Iris pigment epithelial cell (primary cell): ENCODE measurements at places on chromosomes 2 and 18.

DNA sequence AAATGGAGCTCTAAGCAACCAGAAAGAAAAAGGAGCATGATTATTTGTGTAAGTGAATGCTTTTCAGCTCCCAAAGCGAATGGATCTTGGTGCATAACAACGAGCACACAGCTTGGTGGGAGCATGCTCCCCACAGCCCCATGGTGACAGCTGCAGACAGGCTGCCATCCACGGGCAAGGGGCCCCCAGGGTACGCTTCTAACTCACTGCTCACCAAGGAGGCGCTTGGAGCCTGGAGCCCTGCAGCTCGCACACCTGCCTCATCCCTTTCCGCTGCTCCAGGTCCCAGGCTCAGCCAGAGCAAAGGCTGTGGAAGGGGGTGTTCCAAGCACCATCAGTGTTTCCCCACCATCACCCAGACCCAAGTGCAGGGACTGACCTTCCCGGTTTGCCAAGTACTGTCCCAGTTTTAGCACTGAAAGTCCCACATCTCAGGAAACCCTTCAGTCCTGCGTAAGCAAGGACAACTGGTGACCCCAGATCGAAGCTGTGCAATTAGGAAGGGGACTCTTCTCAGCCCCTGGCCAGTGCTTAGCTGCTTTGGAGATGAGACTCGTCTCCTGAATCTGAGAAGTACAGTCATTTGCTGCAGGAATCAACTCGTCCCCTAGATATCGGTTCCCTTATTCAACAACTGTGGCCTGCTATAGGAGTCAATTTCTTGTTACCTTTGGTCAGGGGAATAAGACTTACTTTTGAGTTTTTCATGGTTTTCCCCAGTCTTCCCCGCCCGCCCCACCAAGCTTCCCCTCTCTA, 50.0 kb upstream of the ATG16L1 start:
- no peak for DNase-seq

- DNase-seq, result no peak
These were observed 155.5 kb downstream of the LDLRAD4 start for GRCh38 chr18:13374096-13374467.

- no peak for DNase-seq
These were observed 116.9 kb upstream of the HDAC4 start for GRCh38 chr2:239517686-239518085.

DNA sequence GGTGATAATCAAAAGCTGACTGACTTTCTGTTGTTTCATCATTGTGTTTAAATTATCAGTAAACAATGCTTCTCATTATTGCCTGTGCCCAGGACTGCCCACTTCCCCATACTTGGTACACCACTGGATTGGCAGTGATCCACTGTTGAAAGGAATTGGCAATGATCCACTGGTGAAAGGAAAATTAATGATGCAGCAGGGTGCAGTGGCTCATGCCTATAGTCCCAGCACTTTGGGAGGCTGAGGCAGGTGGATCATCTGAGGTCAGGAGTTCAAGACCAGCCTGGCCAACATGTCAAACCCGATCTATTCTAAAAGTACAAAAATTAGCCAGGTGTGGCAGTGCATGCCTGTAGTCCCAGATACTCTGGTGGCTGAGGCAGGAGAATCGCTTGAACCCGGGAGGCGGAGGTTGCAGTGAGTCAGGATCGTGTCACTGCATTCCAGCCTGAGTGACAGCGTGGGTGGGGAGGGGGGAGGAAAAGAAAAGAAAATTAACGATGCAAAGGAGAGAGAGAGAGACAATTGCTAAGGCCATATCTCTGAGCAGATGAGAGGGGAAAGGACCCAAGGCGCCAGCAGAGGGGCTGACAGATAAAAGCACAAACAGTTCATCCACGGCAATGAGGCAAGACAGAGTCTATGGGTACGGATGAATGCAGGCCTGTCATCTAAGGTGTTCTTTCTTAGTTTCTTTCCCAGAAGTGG, 10.2 kb upstream of the GTF2A1L start:
- no peak for DNase-seq

GRCh38 chr2:199814817-199815211, 36.2 kb downstream of the FTCDNL1 start:
- no peak for DNase-seq

DNA sequence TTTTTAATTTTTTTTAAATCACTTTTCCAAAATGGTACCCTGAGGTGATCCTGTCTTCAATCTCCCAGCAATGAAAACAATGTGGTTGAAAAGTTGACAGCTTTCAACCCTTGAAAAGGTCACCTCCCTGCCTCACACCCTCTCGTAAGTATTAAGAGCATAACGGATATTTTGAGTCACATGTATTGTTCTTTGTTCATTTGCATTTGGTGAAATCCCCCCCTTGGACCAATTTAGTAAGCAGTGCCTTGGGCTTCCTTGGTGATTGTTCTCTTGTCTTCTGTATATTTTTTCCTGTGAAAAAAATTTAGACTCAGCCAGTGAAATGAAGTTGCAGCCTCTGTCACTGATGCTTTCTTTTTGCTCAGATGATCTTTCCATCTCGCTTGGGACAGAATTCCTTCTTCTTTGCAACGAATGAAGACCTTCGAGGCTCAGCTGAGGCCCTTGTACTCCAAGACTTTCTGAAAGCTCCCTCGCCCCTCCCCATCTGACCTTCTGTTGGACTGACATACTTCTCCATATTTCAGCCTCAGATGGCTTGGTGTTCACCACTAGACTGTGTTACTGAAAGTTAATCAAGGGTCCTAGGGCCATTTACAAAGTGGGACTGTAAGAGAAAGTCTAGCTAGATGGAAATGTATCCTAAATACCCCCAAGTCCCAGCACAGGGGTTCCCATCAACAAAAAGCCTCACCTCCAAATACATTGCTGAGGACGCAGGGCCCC, 158.4 kb downstream of the BCL2 start:
- no peak for DNase-seq

DNA sequence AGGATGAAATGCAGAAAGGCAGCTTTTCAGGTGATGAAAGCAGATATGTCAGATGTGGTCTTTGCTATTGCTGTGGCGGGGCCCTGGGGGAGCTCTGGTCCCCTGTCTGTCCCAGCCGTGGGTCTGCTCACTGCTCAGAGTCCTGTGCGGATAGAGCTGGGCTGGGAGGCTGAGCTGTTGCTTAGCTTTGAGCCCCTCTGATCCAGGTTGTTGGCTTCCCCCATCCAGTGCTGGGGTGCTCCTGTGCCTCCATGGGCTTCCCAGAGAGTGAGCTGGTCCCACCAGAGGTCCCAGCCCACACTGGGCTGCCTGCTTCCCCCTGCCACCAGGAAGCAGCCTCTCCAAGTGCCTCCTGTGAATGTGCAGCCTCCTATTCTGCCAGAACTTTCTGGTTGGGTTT, 55.4 kb downstream of the SH3RF3 start:
- DNase-seq, result no peak

DNA sequence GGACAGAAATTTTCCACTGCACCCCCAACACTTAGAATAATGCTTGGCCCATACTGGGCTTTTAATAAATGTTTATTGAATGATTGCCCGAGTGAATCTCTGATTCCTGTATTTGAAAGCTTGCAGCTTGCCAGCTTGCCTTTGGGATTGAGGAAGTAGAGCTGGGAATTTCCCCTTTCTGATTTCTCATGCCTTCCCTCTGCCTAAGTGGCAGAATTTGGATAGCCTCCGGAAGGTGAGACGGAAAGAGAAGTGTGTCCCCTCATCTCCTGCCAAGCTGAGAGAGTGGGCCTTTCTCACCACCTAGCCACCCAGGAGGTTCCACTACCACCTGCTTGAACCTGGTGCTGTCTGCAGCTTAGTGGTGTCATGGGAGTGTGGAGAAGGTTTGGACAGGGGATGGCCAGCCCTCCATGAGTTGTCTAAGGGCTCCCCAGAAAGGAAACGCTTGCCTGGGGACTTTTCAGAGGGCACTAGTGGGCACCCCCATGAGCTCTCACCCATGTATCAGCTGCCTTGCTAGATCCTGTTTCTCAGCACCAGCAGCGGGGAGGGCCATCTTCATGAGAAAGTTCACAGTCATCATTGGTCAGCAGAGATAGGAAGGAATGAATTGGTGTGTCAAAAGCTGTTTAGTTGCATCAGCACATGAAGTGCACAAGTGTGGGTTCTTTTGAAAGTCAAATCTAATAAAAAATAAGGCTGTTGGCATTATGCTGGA, 8.6 kb upstream of the NCOA1 start:
- DNase-seq, result no peak

DNA sequence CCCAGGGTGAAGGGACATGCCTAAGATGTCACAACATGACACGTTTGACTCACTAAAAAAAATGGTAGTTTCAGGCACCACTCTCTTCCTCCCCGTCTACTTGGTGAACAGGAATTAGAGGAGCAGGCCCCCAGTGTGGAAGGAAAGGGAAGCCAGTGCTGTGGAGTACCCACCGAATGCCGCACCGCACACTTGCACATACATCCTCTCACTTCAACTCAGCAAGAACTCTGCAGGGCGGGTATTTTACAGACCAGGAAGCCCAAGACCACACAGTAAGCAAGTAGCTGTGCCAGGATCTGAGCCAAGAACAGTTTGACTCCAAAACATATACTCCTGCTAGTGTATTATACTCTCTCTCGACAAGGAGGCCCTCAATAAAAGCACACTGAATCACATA, 69.8 kb downstream of the BCL2 start:
- DNase-seq, result no peak

GRCh38 chr18:76371301-76372203, 123.5 kb downstream of the ZNF516 start:
- no peak for DNase-seq
